Left kidney (tissue), 8 donors: ENCODE measurements at places on chromosomes 13 and 19. TPM values are rescaled to one million over a fixed set of nuclear protein-coding genes. Genes with fewer than 3 reads are reported as not detected.

The CEACAM19 gene
- 22.7 TPM for polyA plus RNA-seq

DNA sequence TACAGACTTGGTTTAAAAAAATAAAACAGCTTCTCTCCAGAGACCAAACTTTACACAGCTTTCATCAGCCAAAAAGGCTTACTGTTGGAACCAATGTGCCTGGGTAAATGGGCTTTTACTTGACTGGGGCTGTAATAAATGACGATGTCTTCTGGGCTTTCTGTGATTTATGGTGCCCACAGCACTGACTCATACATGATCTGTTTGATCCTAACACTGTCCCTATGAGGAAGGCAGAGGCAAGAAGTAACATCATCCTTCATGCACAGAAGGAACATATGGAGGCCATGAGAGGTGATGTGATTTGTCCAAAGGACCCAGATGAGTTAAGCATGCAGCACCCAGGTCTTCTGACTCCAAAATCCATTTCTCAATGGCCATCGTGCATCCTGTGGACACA, 77.4 kb downstream of the DOCK9 start:
- no peak for DNase-seq

DNA sequence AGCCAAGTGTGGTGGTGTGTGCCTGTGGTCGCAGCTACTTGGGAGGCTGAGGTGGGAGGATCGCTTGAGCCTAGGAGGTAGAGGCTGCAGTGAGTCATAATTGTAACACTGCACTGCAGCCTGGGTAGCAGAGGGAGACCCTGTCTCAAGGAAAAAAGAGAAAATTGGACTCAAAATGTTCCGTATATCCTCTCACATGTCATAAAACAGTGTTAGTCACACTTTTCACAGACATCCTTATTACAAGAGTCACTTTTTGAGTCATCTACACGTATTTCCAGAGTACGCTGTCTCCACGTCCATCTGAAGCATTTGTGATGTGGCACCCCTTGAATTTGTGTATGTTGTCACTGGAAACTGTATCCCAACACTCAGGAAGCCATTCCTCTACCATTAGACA, 133.0 kb downstream of the SIPA1L3 start:
- DNase-seq: no peak

The NEK5 gene
- 7.1 TPM for polyA plus RNA-seq

DNA sequence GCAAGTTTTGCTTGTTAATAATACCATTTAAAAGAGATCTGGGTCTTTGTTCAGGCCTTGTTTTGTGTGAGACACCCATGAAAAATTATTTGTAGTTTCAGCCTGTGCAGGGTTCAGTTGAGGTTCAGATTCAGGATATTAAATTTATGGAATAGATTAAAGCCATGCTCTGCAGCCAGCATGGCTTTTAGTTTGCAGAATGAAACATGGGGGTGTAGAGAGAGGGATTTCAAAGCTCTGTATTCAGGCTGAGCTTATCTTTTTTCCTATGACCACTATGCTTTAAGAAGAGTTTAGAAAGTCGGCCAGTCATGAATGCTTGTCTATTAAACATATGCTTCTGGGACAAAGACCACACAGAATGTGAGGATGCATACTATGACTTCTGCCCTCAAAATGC, 73.6 kb downstream of the DCLK1 start:
- DNase-seq: no peak

The MBD3L3 gene
- not detected for polyA plus RNA-seq

The PBX4 gene
- polyA plus RNA-seq: 6.1 TPM

The CC2D1A gene
- 28.5 TPM for polyA plus RNA-seq

DNA sequence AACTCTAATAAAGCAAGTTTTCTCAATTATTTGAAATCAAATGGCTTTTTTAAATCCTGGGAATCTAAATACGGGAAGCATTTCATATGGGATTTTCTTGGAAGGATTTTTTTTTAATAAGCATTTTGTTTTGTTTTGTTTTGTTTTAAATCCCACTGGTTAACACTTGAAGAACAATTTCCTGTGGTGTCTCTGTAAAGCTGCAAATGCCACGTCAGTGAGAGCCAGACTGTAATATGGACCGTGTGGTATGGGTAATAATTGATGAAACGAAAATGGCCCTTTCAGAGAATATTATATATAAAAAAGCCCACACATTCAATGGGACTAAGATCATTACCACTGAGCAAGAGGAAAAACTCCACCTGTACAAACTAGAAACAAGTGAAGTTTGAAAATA, 33.9 kb upstream of the MIR17HG start:
- no peak for DNase-seq

- DNase-seq: no peak
Observed at GRCh38 chr19:5889288-5889971, 14.2 kb downstream of the NDUFA11 start.

The ITGBL1 gene
- polyA plus RNA-seq: 0.90 TPM

The LYPD3 gene
- 1.1 TPM for polyA plus RNA-seq

DNA sequence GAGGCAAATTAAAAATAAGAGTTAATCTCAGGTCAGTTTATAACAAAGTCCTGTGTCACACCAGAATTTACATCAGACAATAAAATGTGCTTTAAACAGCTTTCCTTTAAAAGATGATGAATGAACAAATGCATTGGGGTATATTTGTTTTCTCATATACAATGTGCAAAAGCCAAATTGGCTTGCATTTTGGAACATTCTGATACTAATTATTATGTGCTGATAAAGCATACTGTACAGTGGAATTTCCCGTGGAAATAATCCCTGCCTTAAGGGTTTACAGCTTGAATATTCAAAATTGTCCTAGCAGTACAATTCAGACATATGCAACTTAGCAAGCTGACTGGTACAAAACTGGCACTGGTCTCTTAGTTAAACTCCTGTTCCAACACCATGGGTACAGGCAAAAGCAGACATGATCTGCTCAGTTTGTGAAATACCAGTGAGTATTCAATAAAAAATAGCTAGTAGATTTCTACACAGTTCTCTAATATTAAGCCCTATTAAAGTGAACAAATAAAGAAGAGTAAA, 373.4 kb downstream of the SLITRK1 start:
- DNase-seq: no peak
